ENCODE measurements at places on chromosomes 16 and 17.

DNA sequence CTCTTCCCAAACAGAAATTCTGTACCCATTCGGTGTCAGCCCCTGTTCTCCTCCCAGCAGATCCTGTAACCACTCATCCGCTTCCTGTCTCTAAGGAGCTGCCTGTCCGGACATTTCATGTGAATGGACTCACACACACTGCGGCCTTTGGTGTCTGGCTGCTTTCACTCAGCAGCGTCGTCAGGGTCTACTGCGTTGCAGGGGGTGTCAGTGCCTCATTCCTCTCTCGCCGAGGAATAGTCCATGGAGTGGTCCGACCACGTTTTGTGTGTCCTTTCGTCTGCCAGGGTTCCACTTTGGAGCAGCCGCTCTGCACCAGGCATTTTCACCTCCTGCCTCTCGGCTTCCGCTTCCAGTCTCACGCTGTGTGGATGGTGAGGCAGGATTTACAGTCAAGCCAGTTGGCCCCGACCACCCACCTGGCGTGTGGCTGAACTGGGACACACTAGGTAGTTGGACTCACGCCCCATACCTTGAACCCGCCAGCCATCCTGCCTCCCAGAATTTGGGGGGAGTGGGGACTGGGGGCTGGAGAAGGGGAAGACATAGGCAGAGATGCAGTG, 188.2 kb upstream of the CIBAR2 start:
- no peak for DNase-seq

DNA sequence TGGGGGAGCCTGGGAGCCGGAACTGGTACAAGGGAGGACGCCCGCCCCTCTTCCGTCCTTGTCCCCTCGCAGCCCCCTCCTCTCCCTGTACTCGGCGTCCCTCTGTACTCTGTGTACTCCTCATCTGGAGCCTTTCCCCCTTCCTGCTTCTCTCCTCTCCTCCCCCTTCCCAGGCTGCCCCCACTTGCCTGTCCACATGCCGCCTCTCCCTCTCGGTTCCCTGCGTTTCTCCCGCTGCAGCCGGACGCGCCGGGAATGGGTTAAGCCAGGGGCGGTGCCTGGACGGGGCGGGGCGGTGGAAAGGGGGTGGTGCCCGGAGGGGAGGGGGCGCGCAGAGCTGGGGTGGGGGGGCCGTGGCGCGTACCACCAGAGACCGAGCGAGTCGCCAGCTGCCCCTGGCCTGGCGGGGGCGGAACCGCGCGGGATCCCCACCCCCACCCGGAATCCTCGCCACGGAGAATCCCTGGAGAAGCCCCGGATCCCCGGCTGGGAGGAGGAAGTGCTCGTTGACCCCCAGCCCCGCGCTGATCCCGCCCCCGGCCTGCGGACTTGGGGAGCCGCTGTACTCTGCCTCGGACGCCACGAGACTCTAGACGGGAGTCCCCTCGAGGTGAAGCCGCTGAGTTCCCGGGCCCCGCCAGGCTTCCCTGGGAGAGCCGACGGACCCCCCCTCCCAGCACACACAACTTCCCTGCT, 22.6 kb downstream of the GJD3 start:
- no peak for DNase-seq

GRCh38 chr17:2814481-2815341, 18.5 kb downstream of the RAP1GAP2 start:
- DNase-seq = peak; percentile 63

DNA sequence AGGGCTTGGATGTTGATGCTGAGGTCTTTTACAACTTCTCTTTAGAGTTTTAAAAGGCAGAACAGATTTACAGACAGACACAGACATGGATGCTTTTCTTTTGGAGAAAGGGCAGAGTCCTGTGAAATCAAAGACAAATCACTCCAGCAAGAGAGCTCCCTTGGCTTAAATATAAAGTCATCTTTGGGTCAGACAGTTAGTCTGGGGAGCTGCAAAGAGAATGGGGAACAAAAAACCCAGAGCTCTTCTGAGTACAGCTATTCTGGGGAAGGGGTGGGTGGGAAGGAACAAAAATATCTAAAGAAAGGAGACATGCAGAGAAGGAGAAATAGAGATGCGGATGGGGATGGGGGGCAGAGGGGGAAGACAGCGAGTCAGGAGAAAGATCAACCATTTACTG, 266.6 kb downstream of the XYLT1 start:
- DNase-seq = no peak

DNA sequence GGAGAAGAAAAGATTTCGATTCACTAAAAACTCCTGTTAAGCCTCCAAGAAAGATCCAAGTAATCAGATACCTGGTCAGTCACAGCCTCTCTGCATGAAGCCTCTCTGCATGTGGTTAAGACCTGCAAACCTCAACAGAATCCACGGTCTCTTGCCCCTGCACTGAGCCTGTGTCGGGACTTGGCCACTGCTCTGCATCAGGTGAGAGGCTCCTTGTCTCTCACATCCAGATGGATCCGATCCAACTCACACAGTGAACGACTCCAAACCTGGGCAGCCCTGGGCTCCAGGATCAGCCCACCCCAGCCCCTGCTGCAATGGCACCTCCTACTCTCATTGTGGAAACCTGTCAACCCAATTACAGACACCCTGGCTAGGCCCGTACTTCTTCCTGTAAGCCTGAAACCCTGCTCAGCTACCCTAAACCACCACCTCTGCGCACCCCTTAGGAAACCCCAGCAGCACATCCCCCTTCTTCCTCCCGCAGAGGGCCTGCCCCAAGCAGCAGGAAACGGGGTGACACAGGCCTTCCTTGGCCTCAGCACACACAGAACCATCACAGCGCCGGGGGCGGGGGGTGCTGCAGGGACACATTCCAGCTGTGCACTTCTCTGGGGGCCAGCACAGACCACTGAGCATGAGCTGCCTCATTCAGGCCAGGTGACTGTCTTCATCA, 129.5 kb downstream of the ANKRD11 start:
- DNase-seq = peak; percentile 68

GRCh38 chr17:46964315-46965265, 14.5 kb downstream of the RPRML start:
- DNase-seq = no peak

GRCh38 chr17:3961564-3962047, 2.6 kb downstream of the ATP2A3 start:
- DNase-seq = no peak

DNA sequence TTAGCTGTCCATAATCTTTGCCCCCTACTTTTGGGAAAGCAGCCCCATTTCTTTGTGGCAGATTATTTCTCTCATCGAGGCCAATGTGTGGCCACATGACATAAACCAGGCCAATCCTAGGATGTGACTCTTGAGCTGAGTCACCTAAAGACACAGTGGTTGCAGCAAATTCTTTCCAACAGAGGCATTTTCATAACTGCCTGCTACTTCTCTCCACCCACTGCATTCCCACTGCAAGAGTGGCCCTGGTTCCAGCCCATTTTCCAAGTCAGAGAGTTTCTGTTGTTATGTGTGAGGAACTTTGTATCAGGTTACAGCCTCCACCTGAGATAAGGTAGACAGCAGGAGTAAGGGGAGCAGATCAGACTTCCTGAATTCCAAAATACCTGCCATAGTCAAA, 195.2 kb downstream of the RGS9 start:
- no peak for DNase-seq

GRCh38 chr16:74700116-74700437, 585 bp downstream of the MLKL start:
- no peak for DNase-seq

DNA sequence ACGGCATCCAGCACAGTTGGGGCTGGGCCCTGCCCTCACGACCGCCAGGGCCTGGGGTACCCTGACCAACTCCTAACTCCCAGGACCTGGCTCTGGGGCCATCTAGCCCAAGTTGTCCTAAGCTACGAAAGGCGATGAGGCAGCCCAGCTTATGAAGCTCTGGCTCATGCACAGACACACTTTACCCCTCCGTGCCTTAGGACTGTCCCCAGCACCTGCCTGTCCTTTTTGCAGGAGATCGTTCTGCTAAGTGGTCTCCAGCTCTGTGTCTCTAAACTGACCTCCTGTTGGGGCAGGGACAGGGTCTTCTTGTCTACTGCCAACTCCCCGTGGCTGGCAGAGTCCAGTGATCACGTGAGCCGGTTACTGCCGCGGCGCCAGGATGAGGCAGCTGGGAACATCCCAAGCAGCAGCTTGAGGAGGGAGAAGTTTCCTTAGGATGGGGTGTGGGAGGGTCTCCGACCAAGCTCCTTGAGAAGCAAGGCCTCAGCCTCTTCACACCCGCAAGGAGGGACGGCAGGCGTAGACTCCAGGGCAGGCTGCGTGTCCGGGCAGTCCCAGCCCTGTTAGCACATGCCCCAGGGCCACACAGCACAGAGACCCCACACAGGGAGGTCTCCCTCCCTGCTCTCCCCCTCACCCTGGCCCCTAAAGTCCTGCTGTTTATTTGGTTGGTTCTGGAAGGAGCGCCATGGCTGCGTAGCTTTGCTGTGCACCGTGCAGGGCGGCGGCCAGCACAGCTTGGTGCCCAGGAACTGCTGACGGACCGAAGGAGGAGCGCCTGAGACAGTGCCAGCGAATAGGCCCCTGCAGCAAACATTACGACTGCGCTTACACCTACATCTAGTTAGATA, 16.4 kb upstream of the METRNL start:
- DNase-seq = no peak

DNA sequence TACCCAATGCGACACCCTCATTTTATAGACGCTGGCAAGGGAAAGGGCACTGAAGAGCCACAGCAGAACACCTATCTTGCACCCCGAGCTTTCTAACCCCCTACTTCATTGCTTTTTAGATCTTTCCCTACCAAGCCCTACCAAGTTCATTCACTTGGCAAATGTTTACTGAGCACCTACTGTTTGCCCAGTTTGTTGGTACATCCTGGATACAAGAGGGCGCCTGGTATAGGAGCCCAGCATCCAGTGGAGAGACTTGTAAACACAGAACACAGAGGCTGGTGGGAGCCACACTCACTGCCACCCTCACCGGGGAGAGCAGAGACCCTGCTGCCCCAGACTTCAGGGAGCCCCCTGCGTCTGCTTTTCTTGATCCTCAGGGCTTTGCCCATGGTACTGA, 112.6 kb downstream of the GNAO1 start:
- DNase-seq = no peak

DNA sequence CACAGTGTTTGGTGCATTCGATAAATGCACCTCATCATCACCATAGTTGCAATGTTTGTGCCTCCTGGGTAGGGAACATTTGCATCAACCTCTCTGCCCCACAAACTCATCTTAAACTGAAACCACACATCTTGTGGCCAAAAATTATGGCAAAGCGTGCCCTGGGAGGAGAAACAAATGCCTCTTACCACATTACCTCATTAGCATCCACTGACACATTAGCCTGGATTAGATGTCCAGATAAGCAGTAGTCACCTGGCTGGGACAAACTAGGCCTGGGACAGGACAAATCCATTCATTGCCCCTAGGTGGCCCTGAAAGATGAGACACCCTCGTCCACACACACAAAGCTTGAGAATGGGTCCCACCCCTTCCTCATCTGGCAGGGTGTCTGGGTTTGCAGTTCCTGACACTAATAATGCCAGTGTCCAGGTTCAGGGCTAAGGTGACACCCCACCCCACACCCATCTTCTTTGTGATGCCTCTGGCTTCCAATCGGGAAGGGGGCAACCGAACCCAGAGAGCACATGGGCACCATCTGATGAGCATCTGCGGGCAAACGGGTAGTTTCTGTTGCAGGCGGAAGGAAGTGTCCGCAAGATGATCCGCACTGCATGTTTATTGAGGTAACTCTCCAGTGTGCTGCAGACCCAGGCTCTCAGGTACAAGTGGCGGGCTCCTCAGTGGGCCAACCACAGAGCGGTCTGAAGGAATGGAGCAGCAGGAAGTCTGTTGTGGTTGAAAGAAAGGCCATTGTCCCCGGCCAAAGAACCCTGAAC, 8.6 kb downstream of the XYLT1 start:
- no peak for DNase-seq

DNA sequence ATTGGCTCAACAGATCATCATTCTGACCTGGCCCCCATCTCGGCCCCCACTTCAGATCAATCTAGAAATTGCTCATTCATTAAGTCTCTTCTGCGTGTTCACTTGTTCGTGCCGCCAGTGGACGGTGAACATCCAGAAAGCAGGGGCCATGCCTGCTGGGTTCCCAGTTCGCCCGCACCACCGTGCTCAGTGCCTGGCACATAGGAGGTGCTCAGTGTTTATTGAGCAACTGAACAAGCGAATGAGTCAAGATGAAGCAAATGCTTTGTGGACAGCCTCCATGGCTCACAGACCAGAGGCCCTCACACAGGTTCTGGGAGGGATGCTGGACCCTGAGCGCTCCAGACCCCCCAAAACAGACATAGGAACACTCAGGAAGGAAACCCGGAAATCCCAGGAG, 13.9 kb downstream of the BEAN1 start:
- DNase-seq = no peak

- no peak for DNase-seq
Measured at GRCh38 chr17:8849311-8850041, 18.0 kb downstream of the PIK3R6 start.

GRCh38 chr16:21628121-21628726, 24.2 kb downstream of the IGSF6 start:
- DNase-seq = no peak

GRCh38 chr17:1918346-1919162, 88.7 kb downstream of the RPA1 start:
- no peak for DNase-seq

- no peak for DNase-seq
Measured at GRCh38 chr17:79702034-79702433, 28.7 kb upstream of the ENPP7 start.

DNA sequence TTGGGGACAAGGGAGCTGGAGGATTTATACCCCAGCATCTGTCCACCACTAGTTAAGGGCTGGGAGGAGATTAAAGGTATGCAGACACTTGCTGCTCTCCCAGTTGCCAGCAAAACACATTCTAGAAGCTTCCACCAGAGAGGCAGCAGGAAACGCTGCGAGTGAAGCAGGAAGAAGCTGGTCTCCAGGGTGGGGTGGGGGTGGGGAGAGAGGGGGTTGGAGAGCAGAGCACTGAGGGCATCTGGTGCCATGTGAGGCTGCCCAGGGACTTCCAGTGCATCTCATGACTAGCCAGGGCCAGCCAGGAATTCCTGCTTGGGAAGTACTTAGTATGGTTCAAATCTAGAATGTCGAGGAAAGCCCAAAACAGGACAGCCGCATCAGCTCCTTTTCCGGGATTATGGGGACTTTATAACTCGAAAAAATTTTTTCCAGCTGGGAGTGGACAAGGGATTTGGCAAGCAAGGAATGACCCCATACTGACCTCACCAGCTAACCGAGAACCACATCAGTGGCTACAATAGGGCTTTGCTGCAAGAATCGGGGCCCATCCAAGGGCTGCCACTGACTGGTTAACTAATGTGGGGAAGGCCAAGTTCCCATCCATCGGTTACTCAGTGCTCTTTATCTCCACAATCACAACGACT, 26.2 kb upstream of the AXIN2 start:
- no peak for DNase-seq

- DNase-seq = no peak
Measured at GRCh38 chr16:14175086-14175485, 104.0 kb downstream of the MRTFB start.

- DNase-seq = no peak
Measured at GRCh38 chr17:8138374-8138671, 13.9 kb downstream of the PER1 start.
